ENCODE measurements at places on chromosomes 13 and 19.

GRCh38 chr13:80010286-80010831 lies 330.6 kb downstream of the SPRY2 start:
- H3K4me1 ChIP-seq = no peaks in the 10 kb centered on the region
- no peaks in the 10 kb centered on the region for H3K36me3 ChIP-seq
- H3K4me3 ChIP-seq = no peak overlapping the region
- H3K27ac ChIP-seq = no peak overlapping the region
- no peak for DNase-seq
- no peaks in the 10 kb centered on the region for H3K27me3 ChIP-seq

DNA sequence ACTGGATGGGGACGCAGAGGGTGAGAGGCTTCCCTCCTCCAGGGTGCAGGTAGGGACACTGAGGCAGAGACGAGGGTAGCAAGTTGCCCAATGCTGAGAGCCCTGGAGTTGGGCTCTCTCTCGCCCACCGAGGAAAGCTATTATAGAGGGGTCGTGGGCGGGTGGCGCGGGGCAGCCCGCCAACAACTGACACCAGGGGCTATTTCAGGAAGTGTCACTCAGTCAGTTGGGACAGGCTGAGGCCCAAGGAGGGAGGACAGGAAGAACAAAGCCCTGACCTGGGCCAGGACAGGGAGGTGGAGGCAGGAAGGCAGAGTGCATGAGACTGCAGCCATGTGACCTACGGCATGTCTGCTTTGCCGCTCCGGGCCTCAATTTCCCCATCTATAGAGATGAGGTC lies 29.9 kb downstream of the TINCR start:
- peaks cover 17% of the 10 kb centered on the region for H3K4me1 ChIP-seq
- no peaks in the 10 kb centered on the region for H3K27me3 ChIP-seq
- H3K36me3 ChIP-seq = no peaks in the 10 kb centered on the region
- peak overlapping the region; percentile 88 for H3K27ac ChIP-seq
- no peak for DNase-seq

DNA sequence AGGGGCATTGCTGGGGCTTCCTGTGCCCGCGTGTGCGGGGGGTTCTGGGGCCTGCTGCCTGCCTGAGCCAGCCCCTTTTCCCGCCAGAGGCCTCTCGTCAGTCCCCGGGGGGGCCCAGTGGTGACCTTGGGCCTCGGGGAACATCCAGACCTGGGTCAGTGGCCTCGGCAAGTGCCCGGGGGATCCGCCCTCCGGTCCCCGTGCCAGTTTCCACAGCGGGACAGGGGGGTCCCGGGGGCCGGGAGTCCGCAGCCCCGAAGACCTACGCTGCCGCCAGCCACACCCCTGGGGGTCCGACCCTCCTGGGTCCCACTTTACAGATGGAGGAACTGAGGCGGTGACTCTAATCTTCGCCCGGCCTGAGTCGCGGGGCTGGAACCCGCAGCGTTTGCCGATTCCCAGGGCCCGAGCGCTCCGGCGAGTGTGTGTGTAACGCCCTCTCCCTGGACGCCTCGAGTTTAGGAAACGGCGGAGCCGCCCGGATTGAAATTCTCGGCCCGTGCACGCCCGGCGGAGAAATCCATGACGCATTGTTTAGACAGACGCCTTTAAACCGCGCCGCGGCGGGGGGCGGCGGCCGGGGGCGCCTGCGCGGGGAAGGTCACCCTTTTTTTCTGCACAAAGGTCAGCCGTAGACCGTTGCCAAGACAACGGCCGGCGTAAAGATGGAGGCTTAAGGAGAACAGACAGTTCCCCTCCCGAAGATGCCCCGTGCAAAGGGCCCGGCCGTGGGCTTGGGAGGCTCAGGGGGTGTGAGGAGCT lies 39.3 kb downstream of the EFNA2 start:
- H3K4me1 ChIP-seq = peaks cover 5% of the 10 kb centered on the region
- no peaks in the 10 kb centered on the region for H3K36me3 ChIP-seq
- peaks cover 7% of the 10 kb centered on the region for H3K27me3 ChIP-seq
- no peak for DNase-seq
- peak overlapping the region; percentile 9 for H3K4me3 ChIP-seq

DNA sequence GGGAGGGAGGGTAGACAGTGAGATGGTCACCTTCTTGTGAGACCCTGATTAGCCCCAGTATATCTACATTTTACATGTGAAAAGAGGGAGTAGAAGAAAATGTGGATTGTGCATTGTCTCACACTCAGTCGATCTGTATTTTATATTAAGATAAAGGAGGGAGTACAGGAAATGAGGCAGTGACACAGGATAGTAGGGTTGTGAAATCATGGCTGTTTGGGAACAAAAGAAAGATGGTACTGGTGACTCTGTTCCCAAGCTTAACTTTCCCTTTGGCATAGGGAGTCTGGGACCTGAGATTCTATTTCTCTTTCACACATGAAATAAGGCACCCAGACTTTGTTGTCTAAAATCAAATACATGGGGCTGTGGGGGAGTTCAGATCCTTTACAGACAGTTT lies 194.7 kb downstream of the ABCC4 start:
- no peaks in the 10 kb centered on the region for H3K4me1 ChIP-seq
- H3K27me3 ChIP-seq = no peaks in the 10 kb centered on the region
- peaks cover 2% of the 10 kb centered on the region for H3K36me3 ChIP-seq
- DNase-seq = no peak
- H3K27ac ChIP-seq = no peak overlapping the region

DNA sequence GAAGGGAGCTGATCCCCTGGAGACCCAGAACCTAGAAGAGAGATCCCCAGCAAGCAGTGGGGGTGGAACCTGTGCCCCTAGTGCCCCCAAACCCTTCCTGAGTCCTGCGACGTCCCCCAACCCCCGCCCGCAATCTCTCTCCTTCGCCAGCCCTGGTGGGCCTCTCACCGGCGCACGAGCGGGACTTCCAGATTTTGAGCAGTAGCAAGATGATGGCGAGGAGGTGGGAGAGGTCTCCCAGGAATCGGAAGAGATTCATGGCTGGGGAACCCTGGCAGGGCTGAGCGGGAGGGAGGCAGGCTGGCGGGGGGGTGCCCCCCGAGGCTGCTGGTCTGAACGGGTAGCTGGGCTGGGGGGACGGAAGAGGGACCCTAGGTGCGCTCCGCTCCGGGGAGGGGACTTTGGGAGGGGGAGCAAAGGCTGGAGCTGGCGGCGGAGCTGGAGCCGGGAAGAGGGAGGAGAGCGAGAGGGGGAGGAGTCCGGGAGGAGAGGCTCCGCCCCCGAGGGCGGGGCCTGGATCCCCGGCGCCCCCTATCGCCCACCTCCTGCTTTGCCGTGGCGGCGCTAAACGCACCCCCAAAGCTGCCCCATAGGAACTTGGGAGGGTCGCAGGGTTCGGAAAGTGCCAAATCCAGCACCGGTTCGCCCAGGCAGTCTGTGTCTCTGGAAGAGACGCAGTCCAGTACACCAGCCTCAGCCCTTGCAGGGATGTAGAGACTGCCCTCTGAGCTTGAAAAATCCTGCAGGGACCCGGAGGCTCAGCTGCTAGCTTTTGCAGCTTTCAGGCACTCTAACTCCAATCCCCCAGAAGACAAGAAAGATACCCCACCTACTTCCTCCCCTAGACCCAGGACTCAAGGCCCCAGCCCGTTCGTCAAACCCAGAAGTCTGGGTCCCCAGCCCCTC lies at the start of gene KDELR1:
Gene KDELR1 (minus strand): TSS at position 452 of the 906 bp plus-strand sequence. CDS start 193 bp downstream, at position 259.
- H3K27ac ChIP-seq = peak within 1 kb of the TSS; percentile 91
- peaks cover 14% of the 10 kb centered on the region for H3K36me3 ChIP-seq
